ENCODE measurements at places on chromosomes 7 and 10.

- no peak for DNase-seq
Measured at GRCh38 chr10:94546049-94546900, 687 bp downstream of the HELLS start.

- no peak for DNase-seq
Measured at GRCh38 chr7:9854605-9855004, 1119.1 kb upstream of the PHF14 start.

GRCh38 chr10:98478430-98479222 lies 31.9 kb upstream of the HPS1 start:
- no peak for DNase-seq

- no peak for DNase-seq
Measured at GRCh38 chr10:88115407-88115806, 252.0 kb downstream of the PTEN start.

GRCh38 chr10:104330168-104331110 lies 7.8 kb downstream of the ITPRIP start:
- DNase-seq: peak; percentile 45

DNA sequence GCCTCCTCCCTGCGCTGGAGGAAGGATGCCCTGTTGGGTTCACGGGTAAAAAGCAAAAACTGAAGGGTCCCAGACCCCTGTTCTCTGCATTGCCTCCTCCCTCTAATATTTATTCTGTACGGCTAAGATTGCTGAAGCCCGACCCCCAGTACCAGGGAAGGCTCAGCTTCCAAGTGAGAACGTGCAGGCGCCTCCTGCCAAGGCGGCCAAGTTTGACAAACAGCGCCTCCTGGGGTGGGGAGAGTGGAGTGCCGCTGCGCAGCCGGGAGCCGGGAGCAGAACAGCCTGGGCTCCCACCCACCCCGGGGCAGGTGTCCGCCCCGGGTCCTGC lies 4.7 kb upstream of the EBF3 start:
- no peak for DNase-seq

All from T1000 (cell line).